ENCODE measurements at places on chromosomes 11 and 22. TPM values are rescaled to one million over a fixed set of nuclear protein-coding genes. Genes with fewer than 3 reads are reported as not detected.

DNA sequence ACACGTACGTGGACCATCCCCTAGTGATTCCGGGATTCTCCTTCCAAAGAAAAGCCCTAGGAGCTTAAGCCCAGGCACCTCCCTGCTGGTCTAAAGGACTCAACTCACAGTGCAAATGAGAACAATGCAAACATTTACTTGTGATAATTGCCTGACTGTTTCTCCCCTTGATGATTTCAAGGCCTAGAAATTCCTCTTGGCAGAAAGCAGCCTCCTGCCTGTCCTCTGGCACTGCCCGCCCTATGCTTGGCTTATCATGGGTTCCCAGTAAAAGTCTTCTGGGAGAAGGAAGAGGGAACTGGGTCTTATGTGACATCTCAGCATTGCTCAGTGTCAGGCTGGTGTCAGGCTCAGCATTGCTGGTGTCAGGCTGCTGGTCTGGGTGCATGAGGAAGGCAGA lies 351.8 kb downstream of the SHANK2 start:
- peak; percentile 68 for DNase-seq

GRCh38 chr11:16052750-16053149 lies 303.6 kb downstream of the SOX6 start:
- no peak for DNase-seq

DNA sequence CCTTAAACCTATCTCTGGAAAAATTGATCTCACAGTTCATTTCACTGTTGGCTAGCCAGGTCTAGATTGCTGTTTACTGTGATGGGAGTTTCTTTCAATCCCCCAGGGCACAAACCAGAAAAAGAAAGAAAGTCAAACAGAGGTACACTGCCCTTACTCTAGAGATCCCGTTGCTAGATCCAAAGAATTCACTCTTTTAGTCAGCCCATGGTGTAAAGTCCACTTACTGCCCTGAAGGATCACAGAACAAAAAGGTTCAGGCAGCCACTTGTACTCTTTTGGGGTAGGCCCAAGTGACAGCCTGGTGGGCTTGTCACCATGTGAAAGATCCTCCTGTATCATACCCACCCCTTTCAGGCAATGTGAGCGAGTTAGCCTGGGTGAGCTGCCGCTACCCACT lies 162.6 kb upstream of the CCDC179 start:
- no peak for DNase-seq

DNA sequence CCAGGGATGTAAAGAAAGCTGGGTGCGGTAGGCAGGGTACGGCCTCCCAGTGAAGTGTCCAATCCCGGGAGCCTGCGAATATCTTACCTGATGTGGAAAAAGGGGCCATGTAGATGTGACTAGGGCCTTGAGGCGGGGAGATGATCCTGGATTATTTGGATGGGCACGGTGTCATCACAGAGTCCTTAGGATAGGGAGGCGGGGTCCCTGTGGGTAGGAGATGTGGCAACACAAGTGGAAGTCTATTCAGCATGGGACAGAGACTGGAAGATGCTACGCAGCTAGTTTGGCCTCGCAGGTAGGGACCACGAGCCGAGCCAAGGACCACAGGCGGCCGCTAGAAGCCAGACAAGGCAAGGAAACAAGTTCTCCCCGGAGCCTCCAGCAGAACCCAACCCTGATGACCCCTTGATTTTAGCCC lies 46.4 kb upstream of the SHANK2 start:
- DNase-seq: peak; percentile 21

- DNase-seq: no peak
Measured at GRCh38 chr22:17810570-17811116, 36.4 kb upstream of the BID start.

- DNase-seq: peak; percentile 58
Measured at GRCh38 chr11:131695889-131696429, 325.5 kb downstream of the NTM start.

GRCh38 chr11:70671611-70672010 lies 273.3 kb downstream of the CTTN start:
- peak; percentile 79 for DNase-seq

The LMO1 gene
- not detected for total RNA-seq

The C22orf31 gene
- total RNA-seq: not detected

Measured in osteoblast (primary cell).